Stimulated activated CD8-positive, alpha-beta memory T cell treated with anti-CD3 and anti-CD28 coated beads, Interleukin-15, amount 100 ng/mL, for 48 hours (primary cell): ENCODE measurements at places on chromosomes 7 and 10.
A peak's percentile ranks its signal among the peaks of the same experiment; 100 is the strongest.

GRCh38 chr10:11231285-11231684, 213.6 kb downstream of the CELF2 start:
- DNase-seq = no peak

DNA sequence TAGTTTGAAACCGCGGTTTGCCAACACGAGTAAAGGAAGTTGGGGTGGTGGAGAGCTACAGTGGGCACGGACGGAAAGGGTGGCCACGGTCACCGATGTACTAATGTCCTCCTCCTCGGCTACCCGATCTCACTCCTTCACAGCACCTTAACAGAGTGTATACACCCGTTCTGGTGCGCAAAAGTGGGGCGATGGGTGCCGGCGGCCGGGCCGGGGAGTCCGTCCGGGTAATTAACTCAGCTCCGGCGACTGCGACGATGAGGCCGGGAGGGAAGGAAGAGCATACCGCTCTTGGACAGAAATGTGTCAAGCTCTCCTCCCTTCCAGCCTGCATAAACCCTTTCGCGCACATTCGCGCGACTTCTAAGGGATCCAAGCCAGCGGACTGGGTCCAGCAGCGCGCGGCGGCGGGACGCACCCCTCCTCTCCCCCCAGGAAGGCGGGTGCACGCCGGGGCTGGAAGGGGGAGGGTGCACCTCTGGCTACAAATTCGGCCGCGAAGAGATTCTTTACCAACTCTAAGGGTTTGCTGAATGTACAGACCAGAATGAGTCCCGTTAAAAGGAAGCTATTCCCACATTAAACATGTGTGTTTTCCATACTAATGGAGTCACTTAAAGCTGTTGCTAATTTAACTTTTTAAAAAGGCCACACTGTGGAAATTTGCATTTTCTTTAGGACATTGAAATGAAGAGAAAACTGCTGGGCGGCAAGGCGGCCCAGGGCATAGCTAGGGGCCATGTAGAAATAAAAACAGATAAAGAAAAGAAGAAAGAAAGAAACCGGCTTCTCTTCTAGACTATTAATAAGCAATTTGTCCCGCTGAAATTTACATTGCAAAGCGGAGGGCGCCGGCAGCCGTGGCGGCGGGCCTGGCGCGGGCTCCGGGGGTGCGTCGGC, 6.6 kb upstream of the EBF3 start:
- DNase-seq = no peak

DNA sequence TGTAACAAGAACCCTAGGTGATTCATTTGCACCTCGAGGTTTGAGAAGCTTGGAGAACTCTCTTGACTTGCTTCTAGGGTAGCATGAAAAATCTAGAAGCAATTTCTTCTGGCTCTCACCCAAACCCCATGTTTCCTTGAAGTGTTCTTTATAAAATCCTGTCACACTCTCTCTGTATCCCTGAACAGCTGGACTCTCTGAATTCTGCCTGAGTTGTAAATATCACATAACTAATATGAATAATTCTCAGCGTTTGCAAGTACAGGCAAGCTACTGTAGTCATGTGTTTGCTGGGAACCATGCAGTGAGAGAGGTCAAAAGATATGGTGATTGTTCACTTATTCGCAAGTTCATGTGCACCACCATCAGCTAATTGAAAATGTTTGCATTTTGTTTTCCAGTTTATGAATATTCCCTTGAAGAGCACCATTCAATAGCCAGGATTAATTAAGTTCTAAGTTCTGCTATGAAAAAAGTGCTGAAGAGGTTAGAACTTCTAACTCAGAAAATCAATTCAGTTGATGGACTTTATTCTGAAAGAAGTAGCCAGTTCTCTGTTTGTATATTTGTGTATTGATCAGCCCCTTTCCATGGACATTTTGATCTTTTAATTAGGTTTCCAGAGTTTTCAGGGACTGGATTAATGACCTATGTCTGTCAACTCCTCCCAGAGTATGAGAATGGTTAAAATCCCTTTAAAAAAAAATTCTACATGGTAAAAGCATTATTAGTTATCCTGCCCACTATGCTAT, 243.0 kb downstream of the PLXDC2 start:
- no peak for DNase-seq

DNA sequence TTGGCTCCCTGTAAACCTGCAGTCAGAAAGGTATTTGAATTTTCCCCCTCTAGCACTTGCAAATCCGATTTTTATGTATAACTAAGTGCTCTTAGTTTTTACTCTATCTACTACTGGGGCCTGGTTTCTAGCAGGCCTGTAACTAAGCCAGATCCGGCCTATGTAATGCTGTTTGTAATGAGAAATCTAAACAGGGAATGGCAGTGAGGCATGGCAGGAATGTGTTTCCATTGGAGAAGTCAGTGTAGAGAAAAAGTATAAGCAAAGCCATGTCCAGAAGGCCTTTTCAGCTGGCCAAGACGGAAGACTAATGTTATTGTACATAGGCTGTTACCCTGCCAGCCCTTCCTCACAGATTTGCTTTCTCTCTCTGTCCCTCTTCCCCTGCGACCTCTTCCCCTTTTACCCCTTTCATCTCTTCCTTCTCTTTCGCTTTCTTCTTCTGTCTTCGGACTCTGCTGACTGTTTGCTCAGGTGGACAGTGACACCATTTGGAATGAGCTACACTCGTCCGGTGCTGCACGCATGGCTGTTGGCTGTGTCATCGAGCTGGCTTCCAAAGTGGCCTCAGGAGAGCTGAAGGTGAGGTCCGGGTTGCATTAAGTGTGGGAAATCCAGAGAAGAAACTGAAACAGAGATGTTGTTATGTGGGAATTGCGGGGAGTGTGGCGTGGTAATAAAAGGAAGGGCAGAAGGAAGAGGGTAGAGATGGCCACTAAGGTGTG, 297.5 kb downstream of the HDAC9 start:
- no peak for DNase-seq

DNA sequence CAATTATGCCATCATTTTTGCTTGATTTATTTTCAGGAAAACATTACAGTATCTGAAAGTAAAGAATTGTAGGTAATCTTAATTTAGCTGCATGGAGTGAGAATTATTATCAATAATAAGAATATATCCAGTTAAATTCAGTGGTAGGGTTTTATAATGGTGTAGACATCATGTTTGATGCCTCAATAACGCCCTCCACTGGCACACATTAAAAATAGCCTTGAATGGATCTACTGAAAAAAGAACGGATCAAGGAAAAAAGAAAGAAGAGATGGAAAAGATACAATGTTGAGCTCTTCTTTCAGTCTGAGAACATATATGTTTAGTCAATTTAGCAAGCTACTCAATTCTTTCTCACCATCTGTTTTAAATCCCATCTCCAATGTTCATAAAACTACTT, 319.2 kb downstream of the CDC14C start:
- no peak for DNase-seq

GRCh38 chr10:43843321-43844101, 194.8 kb upstream of the ZNF32 start:
- no peak for DNase-seq

DNA sequence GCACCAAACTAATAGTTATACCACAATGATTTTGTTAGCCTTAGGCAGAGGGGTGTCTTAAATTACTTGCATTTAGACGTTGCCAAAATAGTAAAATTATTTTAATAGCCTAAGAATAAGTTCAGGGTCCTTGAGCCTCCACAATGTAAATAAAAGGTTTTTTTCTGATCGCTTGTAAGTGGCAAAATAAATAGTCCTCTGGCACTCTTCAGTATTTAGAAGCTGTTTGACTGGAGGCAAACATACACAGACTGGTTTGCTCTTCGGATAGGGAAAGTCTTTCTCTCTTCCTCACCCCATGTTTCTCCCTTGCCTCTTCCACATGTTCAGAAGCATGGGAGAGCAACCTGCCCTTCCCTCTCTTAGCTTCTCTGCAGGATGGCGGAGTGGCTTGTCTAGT, 49.5 kb upstream of the FAM180A start:
- DNase-seq = no peak

DNA sequence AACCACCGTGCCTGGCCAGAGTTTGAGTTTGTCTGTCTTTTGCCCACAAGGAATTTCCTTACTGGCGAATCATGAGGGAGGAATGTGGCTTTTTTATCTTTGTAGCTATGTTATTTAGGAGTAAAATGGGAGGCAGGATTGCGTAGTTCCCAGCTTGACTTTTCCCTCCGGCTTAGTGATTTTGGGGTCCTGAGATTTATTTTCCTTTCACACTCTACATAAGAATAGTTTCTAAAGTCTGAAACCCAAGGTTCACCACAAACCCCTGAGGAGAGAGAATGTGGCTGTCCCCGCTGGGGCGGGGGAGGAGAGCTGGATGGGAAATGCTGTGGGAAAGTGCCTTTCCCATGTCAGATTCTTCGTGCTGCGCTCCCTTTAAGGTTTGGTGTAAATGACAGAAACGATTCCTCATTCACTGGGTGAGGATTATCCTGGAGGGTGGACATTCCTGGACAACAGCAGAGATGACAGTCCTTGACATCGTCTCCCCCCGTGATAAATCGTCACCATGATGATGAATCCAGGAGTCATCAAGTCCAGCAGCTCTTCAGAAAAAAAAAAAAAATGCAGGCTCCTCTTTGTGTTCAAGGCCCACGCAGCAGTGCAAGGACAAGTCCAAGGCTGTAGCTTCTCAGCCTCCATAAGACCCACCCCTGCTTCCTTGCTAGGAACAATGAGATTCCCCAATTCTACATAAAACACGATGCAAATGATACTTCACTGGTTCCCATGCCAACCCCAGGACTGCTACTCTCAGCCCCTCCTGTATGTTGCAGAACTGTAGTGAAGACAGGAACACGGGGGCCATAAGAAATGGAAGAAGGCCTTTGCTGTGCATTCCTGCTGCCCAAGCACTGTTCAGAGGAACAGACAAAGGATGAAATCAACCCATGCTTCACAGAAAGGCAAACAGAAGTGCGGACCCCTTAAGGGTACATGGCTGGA, 233.1 kb downstream of the CCDC3 start:
- DNase-seq = no peak

- peak; percentile 10 for DNase-seq
Observed at GRCh38 chr10:74824184-74824899, 2.1 kb upstream of the KAT6B start.

- no peak for DNase-seq
Observed at GRCh38 chr7:37476881-37477450, 28.3 kb upstream of the ELMO1 start.

DNA sequence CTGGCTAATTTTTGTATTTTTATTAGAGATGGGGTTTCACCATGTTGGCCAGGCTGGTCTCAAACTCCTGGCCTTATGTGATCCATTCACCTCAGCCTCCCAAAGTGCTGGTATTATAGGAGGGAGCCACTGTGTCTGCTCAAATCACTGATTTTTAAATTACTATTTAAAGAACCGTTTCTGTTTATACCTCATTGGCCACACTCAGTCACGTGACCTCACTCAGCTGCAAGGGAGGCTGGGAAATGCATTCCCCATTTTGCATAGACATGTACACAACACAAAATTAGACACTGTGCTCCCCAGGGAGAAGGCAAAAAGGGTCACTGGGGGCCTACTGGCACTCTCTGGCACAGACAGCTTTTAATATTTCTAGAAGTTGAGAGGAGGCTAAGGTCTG, 13.6 kb upstream of the CALU start:
- DNase-seq = no peak

DNA sequence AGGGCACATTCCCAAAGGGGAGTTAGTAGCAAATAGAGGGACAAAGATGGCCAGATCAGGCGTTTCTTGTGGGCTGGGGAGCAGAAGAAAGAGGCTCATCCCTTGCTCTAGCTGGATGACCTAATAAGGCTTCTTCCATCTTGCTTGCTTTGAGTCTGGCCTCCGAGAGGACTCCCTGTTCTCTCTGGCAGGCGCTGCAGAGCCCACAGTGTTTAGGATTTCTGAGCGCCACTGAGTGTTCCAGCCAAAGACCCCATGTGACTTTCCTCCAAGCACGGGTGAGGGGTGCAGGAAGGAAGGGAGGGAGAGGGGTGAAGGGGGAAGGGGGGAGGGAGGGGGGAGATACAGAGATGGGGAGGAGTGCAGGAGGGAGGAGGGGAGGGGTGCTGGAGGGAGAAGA, 203.8 kb upstream of the SVIL start:
- DNase-seq = no peak

- no peak for DNase-seq
Observed at GRCh38 chr7:51444936-51445335, 128.3 kb upstream of the COBL start.

DNA sequence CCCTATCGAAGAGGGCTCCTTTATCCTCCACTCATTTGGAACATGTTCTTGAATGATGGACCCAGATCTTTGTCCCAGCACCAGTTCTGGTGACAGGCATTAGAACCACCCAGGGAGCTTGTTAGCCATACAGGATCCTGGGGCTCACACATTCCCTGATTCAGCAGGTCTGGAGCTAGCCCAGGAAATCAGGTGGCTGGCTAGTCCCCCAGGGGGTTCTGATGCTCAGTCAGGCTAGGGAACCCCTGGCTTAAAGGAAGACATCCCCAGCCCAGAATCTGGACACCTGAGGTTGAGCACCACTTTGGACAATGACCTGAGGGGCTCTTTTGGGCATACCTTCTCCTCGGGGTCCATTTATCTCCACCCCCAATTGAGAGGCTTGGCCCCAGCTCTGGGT, 37.0 kb upstream of the NANOS1 start:
- DNase-seq = no peak

- DNase-seq = no peak
Observed at GRCh38 chr7:156582591-156583123, 57.9 kb upstream of the RNF32 start.

GRCh38 chr7:136685501-136686173, 182.8 kb upstream of the CHRM2 start:
- DNase-seq = no peak

- no peak for DNase-seq
Observed at GRCh38 chr7:99919814-99920112, 433 bp upstream of the TRIM4 start.

DNA sequence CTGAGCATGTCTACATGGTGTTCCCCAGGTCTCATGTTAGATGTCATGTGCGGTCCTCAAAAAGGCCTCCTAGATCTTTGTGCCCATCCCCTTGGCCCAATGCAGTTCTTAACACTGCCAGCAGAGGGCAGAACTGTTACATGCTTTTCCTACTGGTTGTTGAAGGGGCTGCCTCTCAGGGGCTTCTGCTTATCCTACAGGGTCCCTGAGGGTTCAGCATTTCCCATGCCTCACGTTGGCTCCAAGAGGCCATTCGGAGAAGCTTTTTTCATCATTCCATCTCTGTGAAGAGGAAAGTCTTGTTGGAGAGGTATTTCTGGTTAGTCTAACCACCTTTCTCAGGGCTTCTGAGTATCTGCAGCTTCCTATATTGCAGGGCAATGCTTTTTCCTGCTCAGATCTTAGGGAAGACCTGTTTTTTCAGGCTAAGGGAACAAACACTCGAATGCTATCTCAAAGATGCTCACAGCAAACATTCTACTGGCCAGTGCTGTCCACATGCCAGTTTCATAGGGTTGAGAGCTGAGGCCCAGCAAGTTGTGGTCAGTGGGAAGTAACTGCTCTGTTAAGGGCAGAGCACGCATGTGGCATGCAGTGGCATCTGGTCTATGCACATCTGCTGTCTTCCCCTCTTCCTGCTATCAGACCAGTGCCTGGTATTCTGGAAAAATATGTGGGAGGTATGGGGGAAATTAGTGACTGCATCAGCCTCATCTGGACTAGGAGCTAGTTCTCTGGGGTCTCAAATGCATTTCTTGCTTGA, 31.5 kb downstream of the MBL2 start:
- DNase-seq = no peak

- DNase-seq = no peak
Observed at GRCh38 chr7:97959046-97959445, 30.9 kb downstream of the OCM2 start.
